ENCODE measurements at places on chromosomes 13 and 19.

GRCh38 chr13:90171649-90172048, 1175.8 kb upstream of the MIR17HG start:
- DNase-seq: no peak

DNA sequence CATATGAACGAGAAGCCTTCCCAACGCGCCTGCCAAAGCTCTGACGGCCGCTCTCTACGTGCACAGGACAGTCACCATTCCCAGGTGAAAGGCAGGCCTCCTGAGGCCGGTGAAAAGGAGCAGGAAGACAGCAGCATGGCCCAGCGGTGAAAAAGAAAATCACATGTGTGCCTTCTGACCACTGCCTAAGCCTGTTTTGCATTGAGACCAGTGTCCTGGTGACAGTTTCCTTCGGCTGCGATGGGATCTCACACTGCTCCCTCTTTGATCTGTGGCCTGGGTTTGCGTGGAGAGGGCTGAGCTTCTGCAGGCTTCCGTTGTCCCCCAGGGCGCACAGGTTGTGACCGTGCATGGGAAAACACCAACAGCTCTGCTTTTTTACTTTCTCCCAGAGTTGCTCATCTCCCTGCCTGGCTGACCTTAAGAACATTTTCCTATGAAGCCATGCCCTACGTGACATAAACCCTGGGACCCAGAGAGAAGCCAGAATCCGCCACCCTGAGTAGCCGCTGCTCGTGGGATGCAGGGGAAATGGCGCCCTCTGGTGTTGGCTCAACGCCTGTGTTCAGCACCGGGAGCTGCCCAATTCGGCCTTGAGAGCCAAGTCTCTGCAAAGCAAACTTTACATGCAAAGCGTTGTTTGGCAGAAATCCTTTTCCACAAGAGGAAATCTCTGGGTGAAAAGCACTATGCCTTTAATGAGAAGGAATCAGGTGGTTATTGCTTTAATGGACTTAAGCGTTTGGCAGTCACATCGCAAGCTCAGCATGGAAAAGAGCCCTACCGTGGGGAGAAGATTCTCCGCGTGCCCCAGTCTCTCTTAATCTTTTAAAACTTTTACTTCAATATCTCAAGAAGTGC, 112.2 kb upstream of the GPR12 start:
- no peak for DNase-seq

DNA sequence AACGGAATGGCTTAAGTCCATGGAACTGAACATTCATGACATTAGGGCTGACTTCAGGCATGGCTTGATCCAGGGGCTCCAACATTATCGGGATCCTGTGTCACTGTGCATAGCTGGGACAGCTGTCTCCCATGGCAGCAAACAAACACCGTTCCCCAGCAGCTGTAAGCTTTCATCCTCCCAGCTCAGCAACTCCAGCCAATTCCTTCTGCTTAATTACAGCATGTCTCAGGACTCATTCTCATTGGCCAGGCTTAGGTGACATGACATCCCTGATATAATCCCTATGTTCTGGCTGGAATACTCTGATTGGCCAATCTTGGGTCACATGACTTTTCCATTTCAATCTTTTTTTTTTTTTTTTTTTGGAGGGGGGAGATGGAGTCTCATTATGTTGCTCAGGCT, 10.9 kb upstream of the TLE5 start:
- DNase-seq: no peak

- no peak for DNase-seq
Measured at GRCh38 chr19:43338530-43338929, 15.0 kb upstream of the CD177 start.

GRCh38 chr13:97723655-97724054, 229.8 kb upstream of the IPO5 start:
- no peak for DNase-seq

GRCh38 chr19:20858861-20859260, 64.2 kb upstream of the ZNF85 start:
- no peak for DNase-seq
